ENCODE measurements at places on chromosomes 1 and 21.

DNA sequence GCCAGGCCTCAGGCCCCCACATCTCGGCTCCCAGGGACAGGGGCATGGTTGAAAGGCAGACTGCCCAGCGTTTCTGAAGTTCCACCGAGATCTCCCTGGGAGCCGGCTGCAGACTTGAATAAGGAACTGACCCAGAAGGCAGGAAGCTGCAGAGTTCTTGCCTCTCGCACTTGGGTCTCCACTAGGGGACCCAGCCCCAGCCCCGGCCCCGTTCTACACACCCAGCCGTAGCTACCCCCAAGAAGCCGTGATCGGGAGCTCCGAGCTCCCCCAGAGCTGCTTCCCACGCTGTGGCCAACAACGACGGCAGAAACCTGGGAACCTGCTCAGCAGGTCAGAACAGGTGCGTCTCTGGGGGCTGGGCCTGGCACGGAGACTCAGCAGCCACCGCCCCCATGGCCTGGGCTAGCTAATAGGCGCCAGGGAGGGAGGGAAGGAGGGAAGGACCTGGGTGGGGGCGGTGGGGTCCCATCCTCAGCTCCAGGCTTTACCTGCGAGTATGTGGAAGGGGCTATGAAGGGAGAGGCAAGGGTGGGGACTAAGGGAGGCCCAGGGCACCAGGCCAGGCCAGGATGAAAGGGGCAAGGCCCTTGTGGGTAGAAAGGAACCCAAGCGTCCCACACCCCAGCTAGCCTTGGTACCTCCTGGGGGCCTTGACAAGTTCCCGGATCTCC, at the start of gene NECTIN4:
Gene NECTIN4, minus strand, starts transcription at position 308 of the 674 bp plus-strand sequence. Its CDS starts 262 bp downstream, at position 46.
- DNase-seq, result peak; percentile 73

DNA sequence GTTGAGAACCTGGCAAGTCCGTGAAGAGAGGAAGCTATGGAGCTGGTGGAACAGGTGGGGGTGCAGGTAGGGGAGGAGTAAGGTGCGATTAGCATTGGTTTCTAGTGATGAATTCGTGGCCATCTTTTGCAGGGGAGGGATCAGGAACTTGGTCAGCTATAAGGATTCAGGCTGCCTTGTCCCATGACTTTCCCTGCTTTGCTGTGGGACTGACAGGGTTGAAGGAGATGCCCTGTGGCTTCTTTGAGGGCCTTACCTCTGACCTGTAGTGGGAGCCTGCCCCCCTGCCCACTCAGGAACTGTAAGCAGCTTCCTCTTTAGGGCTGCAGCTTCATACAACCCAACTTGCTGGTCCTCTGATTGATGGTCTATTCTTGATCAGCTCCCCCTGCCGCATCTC, 84.7 kb upstream of the CD34 start:
- no peak for DNase-seq

GRCh38 chr1:14915356-14916054, 238.0 kb upstream of the TMEM51 start:
- DNase-seq, result peak; percentile 43

- DNase-seq, result no peak
These were observed 53.6 kb downstream of the WARS2 start for GRCh38 chr1:119086830-119087229.

- DNase-seq, result no peak
These were observed 25.7 kb upstream of the MACF1 start for GRCh38 chr1:39178541-39179431.

DNA sequence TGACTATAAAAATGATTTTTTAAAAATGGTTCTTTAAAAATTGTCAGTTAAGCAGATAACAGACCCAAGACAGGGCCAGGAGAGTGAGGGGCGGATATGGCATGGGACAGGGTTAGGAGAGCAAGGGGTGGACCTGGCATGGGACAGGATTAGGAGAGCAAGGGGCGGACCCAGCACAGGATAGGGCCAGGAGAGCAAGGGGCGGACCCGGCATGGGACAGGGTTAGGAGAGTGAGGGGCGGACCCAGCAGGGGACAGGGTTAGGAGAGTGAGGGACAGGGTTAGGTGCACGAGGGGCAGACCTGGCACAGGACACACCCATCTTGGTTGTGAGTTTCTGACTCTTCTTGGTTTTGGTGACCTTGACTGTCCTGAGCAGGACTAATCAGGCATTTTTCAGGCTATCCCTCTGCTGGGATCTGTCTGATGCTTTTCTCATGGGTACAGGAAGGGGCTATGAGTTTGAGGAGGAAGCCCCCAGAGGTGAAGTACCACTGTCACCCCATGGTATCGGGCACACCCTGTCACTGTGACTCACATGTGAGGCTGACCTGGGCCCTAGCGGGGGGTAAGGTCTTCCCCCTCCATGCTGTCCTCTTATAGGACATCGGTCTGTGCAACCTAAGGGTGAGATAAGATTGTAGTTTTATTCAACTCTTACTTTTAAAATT, 159.0 kb upstream of the COL6A1 start:
- no peak for DNase-seq

GRCh38 chr1:200179126-200179780, 151.7 kb downstream of the NR5A2 start:
- DNase-seq, result no peak

DNA sequence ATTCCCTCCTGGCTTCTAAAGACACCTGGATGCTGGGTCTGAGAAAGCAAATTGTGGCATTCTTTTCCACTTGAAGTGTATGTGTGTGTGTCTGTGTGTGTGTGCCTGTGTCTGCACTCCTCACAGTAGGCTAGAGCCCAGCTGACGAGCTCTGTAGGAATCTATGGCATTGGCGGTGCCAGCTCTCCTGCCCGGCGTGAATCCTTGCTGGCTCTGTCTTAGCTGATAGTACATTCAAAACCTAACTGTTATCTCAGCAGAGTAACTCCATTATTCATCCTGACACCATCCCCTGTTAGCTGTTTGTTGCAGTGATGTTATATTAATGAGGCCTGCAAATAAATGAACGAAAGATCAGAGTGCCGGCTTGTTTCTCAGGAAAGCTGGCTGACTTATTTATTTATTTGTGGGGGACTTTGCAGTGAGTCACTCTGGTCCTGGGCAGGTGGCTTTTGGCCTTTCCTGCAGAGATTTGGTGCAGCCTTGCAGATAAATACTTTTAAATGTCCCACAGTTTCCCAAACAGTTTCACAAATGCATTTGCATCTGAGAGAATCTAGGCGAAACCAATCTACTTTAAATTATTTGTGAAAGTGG, 160.6 kb upstream of the CD34 start:
- DNase-seq, result no peak

GRCh38 chr1:66452982-66453381, 81.0 kb upstream of the SGIP1 start:
- DNase-seq, result no peak

DNA sequence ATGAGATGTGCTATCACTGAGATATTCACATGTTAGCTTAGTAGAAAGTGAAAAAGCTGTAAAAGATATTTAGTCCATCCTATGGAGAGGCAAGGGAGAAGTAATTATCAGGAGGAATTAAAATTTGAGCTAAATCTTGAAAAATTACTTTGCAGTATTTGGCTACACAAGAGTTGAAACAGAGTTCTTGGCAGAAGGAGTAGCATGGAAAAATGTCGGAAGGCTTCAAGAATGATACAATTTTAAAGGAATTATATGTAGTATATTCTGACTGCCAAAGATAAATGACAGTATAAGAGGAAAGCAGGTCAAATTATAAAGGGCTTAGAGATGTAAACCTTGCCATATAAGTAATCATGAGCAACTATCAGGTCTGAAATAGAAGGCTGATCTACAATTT, 518.9 kb downstream of the BRINP3 start:
- no peak for DNase-seq

DNA sequence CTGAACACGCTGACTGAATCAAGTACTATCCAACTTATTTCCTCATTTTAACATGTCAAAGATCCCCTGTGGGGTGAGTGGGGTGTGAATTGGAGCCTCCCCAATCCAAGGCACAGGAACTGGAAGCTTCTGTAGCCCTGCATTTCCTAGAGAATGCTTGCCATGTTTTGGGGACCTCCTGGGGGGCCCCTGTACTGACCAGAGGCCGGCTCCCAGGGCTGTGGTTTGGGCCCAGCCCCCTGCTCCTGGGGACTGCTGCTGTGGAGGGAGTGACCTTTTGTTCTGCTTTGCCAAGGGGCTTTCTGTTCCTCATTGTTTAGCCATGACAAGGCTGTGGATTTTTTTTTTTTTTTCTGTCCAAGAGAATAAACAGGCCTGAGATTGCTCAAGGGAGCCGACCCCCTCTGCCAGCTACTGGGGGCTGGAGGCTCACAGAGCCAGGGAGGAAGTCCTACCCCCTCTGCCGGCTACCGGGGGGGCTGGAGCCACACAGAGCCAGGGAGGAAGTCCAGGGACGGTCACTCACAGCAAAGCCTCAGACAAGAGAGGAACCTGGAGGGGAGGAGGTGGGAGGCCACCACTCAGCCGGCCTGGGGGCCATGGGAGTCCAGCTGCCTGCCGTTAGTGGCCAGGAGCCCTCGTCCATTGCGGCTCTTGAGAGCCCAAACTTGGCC, 17.4 kb downstream of the TNFRSF1B start:
- peak; percentile 93 for DNase-seq

DNA sequence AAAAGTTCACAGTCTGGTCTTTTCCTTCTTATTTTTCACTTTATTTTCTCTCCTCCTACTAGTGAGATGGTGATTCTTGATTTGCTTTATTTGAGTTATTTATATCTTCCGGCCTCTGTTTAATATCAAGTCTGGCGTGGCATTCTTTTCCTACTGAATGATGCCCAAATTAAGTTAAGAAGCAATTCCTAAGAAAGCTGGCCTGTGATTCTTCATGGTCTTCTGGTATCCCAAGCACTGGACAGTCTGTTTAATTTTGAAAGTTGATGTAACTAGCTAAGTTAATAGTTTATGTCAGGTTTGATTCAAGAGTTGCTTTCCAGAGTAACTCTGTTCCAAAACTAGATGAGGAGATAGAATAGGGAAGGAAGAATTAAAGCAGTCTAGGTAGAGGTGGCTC, 9.2 kb upstream of the ENAH start:
- DNase-seq, result no peak

- no peak for DNase-seq
These were observed 62.1 kb downstream of the STUM start for GRCh38 chr1:226610671-226611070.

GRCh38 chr1:32516402-32516801, 22.8 kb upstream of the ZBTB8A start:
- DNase-seq, result no peak

- no peak for DNase-seq
These were observed 214.6 kb downstream of the TRABD2B start for GRCh38 chr1:47782414-47783166.

GRCh38 chr1:157944663-157945280, 48.7 kb upstream of the KIRREL1 start:
- DNase-seq, result peak; percentile 42

- DNase-seq, result peak; percentile 64
These were observed 235.2 kb downstream of the KCNT2 start for GRCh38 chr1:196372896-196373536.

- no peak for DNase-seq
These were observed 4.1 kb upstream of the GRIK3 start for GRCh38 chr1:37038227-37039093.
